ENCODE measurements at places on chromosomes 4 and X.

- no peak for DNase-seq
These were observed 12.3 kb upstream of the CHRNA9 start for GRCh38 chr4:40322811-40323210.

DNA sequence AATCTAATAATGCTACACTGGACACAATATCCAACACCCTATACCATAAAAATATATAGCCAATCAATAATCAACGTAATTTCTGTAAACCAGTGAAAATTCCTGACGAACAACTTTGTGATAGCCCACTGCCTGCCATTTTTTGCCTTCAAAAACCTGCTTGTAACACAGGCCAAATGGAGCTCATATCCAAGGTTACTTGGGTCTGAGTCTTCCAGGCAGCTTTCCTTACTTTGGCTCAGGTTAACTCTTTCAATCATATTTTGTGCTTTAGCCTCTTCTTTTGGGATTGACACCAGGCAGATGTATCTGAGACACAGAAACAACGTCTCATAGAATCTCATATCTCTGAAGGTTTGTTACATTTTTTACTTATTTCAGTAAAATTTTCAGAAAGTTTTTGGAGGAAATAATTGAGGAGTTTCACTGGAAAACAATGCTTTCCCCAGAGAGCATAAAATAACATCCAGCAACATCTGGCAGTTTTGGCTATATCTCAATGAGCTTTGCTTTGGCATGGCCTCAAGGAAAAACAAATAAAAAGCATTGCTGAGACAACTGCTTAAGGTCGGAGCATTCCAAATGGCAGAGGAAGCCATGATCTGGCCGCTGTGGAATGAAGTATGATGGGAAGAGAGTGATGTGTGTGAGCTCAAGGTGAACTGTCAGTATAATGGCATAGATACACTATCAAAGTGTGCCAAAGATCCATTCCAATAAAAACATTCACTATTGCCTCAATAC is 162.9 kb upstream of the SPIN4 start:
- no peak for DNase-seq

DNA sequence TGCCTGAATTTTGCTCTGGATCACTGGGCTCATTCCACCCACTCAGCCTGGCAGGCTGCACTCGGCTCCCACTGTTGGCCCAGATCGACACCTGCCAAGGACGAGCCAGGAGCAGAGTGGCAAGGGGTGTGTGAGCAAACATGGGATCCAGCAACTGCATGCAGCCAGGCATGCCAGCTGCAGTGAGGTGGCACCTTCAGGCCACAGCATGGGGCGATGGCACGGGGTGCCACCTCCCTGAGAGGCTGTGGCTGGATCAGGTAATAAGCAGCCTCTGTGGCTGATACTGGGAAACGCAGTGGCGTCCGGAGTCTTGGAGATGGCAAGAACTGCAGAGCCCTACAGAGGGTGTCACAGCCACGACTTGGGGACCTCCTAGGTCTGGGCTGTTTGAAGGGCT is 244.5 kb upstream of the FSTL5 start:
- DNase-seq: no peak

GRCh38 chr4:185587427-185588161 is 52.3 kb upstream of the PDLIM3 start:
- peak; percentile 9 for DNase-seq

GRCh38 chrX:152861116-152861515 is 30.3 kb downstream of the NSDHL start:
- no peak for DNase-seq

DNA sequence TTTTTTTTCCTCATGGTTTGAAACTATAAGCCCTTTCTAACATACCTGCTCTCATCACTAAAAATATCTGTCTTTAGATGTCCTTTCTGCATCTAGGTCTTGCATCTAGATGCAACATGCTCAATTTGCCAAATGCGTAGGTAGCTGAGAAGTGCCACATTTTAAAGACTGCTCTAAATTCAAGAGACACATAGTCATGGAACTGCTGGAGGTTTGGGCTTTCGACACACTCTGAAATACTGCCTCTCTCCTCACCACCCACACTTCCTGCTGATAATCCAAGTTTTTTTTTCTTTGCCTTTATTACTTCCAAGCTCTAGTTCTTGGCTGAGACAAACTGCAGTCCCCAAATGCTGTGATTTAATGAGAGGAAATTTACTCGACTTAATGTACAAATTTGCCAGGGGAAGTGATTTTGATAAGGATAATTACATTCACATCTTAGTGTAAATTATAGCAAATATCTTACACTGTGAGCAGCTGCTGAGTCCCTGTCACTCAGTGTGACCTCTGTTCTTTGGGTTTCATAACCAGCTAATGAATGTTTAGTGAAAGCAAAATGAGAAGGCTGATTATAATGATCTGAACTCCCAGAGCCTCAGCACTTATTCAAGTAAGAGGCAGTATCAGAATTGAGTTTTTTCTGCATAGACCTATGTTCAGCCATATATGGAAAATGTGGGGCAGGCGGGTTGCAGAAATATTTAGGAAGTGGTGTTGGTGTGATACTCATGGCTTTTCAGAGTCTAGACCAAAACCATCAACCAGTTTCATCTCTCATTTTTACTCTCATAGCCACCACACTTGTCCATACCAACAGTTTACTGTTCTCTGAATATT is 31.3 kb downstream of the DRD5 start:
- no peak for DNase-seq

DNA sequence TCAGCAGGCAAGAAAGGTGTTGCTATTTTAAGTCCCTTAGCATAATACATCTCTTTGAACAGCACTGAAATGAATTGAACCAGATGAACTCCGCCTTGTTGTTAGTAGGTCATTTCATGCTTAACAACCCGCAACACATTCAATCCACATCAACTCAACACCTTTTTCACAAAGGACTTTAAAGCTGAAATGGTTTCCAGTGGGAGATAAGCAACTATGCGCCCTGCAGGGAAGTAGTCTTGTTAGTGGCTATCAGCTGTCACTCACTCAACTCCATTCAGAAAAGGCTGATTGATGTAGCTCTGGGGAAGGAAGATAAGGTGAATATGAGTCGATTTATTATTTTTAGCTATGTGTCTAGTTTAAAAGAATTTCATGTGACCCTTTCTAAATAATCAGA is 46.0 kb downstream of the ATP8A1 start:
- DNase-seq: no peak

DNA sequence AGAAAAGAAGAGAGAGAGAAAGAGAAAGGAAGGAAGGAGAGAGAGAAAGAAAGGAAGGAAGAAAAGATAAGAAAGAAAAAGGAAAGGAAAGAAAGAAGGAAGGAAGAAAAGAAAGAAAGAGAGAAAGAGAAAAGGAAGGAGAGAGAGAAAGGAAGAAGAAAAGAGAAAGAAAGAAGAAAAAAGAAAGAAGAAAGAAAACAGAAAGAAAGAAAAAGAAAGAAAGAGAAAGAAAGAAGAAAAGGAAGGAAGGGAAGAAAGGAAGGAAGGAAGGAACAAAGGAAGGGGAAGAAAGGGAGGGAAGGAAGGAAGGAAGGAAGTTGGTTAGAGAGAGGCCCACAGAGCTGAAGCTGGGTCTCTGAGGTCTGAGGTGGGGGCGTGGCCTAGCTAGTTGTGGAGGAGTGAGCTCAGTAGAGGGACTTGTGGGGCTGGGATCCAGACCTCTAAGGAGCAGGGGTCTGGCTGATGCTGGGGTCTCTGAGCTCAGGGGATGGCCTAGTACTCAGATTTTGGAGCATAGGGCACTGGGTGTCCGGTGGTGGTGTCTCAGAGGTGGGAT is 27.1 kb upstream of the PDZD4 start:
- DNase-seq: no peak

DNA sequence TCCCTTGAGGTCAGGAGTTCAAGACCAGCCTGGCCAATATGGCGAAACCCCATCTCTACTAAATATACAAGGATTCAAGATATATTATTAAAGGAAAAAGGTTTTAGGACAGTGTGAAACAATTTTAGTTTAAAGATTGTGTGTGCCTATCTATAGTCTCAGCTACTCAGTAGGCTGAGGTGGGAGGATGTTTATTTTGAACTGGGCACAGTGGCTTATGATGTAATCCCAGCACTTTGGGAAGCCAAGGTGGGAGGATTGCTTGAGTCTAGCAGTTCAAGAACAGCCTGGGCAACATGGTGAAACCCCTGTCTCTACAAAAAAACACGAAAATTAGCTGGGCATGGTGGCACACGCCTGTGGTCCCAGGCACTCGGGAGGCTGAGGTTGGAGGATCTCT is 31.4 kb upstream of the REST start:
- no peak for DNase-seq

DNA sequence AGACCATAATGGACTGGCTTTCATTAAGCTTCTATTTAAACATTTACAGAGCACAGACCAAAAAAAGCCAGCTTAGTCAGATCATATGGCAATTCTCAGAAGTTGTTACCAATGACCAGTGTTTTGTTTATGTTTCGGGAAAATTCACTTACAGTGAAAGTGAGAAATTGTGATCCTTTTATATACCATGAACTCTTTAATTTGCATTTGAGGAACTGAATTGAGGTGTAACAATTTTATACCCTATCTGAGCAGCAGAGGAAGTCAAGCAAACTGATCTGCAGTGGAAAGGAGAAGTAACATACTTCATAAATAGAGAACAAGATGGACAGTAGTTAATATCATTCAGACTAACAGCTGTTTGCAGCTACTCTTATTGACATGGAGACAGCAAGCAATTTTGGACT is 97.1 kb downstream of the TMA16 start:
- DNase-seq: no peak

GRCh38 chr4:8938137-8938536 is 66.5 kb upstream of the HMX1 start:
- no peak for DNase-seq

DNA sequence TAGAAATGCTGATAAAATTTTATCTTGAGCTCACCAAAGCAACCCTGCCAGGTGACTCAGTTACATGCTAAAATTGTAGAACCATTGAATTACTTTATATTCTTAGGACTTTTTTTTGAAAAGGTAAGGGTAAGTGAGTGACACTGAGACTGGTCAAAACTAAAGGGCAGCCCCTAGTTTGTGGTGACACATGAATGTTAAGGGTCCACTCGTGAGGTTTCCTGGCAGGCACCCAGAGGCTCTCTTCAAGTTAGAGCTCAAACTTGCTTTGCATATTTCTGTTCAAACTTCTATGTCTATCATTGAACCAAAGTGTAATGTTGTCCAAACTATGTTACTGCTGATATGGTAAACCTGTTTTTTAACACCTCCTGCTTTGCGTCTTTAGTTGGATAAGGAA is 30.5 kb downstream of the TMPRSS11D start:
- no peak for DNase-seq

DNA sequence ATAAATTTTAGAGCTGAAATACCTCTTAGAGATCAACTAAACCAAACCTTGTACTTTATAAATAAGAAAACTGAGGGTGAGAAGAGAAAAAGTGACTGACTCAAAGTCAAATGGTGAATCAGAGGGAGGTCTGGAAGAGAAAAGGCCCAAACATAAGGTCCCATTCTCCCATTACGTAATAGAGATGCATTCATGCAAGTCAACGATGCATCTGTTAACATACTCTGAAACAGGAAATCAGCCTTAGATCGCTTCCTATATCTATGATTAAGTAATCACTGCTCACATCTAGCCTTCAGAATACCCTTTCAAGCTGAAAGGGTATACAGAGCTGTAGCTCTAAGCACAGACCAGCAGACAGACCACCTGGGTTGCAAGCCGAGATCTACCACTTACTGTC is 6.5 kb downstream of the RNF150 start:
- DNase-seq: no peak

- DNase-seq: no peak
These were observed 26.3 kb downstream of the DCLK2 start for GRCh38 chr4:150104404-150105027.

GRCh38 chr4:156362581-156362980 is 408.9 kb upstream of the CTSO start:
- no peak for DNase-seq

GRCh38 chr4:183185559-183185958 is 86.5 kb downstream of the WWC2 start:
- no peak for DNase-seq

GRCh38 chrX:39169976-39170375 is 368.7 kb downstream of the MID1IP1 start:
- DNase-seq: no peak

GRCh38 chrX:26613956-26614355 is 398.0 kb downstream of the MAGEB5 start:
- no peak for DNase-seq

DNA sequence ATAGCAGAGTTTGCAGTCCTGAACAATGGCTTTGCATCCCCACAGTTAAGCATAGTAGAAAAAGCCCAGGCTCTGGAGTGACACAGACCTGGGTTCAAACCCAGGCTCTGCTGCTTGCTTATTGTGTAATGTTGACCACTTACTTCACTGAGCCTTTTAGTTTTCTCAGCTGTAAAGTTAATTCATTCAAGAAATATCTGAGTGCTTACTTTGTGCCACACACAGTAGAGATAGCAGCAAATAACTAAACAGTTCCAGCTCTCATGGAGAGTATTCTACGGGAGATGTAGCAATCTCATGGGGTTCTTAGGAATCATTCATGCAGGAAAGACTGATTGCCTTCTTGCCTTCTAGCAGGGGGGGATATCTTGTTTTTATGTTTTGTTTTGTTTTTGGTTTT is 63.2 kb downstream of the SLC9A6 start:
- DNase-seq: no peak

GRCh38 chr4:78644744-78645330 is 93.3 kb downstream of the ANXA3 start:
- peak; percentile 27 for DNase-seq

DNA sequence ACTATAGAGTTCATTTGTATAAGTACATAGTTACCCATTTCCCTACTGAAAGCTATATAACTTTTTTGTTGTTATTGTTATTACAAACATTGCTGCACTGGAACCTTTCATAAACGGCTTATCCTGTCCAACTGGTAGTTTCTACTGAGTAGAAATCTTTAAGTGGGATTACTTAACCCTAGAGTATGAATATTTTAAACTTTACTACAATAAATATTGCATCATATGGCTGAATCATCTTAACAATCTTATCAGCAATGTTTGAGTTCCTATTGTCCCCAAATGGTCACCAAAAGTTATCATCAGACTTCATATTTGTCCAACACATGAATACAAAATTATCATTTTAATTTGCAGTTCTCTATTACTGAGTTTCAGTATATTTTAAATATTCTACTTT is 40.5 kb downstream of the LCORL start:
- no peak for DNase-seq

- no peak for DNase-seq
These were observed 600 bp downstream of the RADX start for GRCh38 chrX:106612393-106612763.

- DNase-seq: no peak
These were observed 235.3 kb downstream of the GPAT3 start for GRCh38 chr4:83771113-83771705.

- DNase-seq: no peak
These were observed 308.6 kb downstream of the FAM47B start for GRCh38 chrX:35251226-35251625.
